ENCODE measurements at places on chromosomes 2 and 18.

DNA sequence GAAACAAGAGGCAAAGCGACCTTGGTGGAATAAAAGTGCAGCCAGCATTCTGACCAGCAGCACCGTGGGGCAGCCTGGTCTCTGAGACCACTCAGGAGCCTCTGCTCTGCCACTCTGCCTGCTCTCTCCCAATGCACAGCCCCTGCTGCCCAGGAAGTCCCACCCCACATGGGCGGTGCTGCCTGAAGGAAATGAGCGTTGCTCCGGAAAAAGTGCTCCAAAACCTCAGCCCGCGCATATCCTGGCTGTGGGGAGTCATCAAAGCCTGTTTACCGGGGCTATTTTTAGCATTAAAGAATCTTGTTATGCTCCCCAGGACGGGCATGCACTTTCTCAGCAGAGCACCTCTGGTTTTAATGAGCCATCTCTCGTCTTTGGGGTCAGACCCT lies 54.5 kb downstream of the EPAS1 start:
- no peak for DNase-seq

GRCh38 chr2:205722283-205722918 lies 40.1 kb downstream of the NRP2 start:
- DNase-seq = no peak

GRCh38 chr2:160431441-160431840 lies 62.2 kb downstream of the RBMS1 start:
- no peak for DNase-seq

DNA sequence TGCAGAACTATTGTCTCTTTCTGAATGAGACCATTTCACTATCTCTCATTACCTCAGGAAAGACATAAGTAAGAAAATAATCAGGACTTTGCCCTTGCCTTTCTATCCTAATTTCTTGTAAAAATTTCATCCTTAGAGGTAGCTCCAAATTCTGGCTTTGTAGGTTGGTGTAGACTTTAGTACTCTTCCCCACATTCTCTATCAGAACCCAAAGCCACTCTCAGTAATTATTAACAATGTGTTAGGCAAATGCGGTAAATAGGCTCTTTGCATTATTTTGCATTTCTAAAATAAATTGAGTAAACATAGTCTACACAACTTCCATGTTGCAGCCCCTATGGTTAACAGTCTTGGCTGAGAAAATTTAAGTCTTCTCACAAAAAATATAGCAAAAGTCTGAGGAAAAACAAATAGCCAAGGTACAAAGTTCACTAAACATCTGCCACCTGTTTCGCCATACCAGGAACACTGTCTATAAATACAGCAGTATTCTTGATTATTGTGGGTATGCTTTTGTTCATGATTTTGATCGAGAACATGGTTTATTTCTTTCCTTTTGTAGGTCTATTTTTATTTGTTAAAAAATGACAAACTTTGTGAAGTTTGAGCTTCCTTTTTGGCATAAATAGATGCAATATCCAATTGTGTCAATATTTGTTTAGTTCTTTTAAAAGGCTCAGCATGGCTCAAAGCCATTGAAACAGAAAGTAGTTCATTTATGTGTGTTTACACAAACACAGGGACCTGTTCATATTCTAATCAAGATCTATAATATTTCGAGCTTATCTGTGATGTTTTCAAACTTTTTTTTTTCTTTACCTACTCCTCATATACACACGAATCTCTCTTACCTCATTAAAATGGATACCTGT lies 1061.5 kb downstream of the CNTNAP5 start:
- no peak for DNase-seq

- no peak for DNase-seq
Measured at GRCh38 chr2:98701230-98701629, 29.7 kb downstream of the MGAT4A start.

DNA sequence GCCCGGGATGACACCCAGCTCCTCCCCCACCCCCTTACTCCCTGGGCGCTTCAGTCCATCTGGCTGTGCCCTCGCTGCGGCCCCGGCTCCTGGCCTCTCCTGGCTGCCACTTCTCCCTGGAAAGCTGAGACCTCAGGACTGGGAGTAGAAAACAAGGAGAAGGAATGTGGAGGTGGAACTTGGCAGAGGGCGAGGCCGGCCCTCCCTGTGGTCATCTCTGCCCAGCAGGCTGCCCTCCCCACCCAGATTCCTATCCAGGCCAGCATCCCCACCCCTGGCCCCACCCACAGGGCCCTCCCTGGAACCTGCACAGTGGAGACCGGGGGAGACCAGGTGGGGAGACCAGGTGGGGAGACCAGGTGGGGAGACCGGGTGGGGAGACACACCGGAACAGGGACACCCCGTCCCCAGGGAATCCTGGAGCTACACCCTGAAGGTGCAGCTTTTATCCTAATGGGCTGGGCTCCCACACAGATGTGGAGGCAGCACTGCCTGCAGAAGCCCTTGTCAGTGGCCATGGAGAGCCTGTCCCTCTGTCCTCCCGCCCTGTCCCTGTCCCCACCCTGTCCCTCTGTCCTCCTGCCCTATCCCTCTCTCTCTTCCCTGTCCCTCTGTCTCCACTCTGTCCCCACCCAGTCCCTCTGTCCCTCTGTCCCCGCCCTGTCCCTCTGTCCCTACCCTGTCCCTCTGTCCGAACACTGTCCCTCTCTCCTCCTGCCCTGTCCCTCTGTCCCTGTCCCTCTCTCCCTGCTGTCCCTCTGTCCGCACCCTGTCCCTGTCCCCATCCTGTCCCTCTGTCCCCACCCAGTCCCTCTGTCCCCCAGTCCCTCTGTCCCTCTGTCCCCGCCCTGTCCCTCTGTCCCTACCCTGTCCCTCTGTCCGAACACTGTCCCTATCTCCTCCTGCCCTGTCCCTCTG lies 157.1 kb downstream of the PXDN start:
- no peak for DNase-seq

GRCh38 chr2:70304498-70304897 lies 2.6 kb upstream of the FAM136A start:
- DNase-seq = no peak

DNA sequence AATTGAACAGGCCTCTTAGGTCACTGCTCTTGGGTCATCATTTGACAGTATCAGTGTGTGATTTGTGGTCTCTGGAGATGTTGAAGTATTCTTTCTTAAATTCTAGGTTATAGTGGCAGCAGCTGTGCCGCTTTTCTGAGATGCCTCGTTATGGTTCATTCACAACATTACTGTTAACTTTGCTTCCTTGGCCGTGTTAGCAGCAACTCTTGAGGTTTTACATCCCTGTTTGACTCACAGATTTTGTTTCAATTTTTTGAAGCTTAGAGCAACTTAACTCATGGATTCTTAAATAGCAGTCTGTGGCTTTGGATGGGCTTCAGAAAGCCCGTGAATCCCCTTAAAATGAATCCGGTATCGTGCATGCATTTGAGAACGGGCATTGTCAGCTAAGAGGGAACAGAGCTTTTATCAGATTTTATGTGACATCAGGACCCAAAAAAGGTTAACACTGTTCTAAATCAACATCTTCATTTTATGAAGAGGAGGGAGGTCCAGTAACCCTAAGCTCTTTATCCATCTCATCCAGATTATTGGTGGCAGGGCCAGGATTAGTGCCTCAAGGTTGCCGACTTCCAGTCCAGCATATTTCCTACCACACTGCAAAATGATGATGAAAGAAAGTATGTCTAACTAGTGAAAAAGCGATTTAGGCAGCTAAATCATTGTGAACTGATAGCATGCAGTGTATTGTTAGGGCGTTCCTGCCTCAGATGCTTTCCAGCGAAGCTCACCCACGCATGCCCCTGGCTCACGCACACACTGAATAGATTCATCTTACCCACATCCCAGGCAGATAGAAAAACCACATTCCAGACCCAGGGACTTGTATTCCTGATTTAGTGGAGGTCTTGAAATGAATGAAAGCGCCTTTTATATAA lies 5.1 kb downstream of the TRIB2 start:
- DNase-seq = peak; percentile 60

DNA sequence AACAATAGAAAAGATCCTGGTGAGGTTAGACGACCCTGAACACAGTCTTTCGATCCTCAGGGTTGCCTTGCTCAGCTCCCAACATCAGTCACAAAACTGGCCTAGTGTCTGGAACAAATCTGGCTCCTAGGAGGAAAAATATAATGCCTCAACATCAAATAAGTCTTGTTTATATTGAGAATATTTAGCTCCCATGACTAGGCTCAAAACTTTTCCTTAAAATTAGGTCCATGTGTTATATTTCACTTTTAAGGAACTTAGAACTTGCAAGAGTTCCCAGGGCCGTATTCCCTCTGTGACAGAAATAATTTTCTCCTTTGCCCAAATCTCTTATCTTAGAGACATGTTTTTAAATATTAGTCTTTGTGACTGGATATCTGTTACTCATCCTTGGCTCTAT lies 819.7 kb upstream of the ZEB2 start:
- DNase-seq = no peak

GRCh38 chr2:50401772-50402653 lies 629.9 kb downstream of the NRXN1 start:
- peak; percentile 77 for DNase-seq

- no peak for DNase-seq
Measured at GRCh38 chr2:206408323-206409320, 34.7 kb upstream of the ADAM23 start.

GRCh38 chr2:86487062-86487461 lies 45.9 kb downstream of the KDM3A start:
- no peak for DNase-seq

DNA sequence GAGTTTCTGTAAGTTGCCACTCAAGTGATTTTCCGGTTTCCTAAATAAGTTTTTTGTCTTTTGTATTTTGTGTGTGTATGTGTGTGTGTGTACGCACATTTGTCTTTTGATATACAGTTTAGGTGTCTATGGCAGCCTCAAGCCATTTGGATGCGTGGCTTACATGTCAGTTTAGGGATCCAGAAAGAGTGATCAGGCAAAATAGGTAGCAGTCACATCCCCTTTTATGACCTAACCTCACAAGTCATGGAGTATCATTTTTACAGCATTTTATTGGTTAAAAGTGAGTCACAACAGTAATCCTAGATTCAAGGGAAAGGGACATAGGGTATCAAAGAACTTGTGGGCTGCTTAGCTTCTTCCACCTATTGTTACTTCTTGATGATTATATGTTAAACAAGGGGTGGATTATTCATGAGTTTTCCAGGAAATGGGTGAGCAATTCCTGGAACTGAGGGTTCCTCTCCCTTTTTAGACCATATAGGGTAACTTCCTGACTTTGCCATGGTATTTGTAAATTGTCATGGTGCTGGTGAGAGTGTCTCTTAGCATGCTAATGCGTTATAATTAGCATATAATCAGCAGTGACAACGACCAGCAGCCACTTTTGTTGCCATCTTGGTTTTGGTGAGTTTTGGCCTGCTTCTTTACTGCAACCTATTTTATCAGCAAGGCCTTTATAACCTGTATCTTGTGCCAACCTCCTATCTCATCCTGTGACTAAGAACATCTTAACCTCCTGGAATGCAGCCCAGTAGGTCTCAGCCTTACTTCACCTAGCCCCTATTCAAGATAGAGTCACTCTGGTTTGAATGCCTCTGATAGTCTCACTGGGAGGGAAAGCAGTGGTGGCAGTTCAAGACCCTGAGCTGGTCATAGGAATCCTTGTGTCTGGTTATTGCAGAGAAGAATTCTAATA lies 8.6 kb upstream of the SOCS6 start:
- no peak for DNase-seq

GRCh38 chr2:73235315-73236028 lies 1.4 kb downstream of the CCT7 start:
- DNase-seq = peak; percentile 19

- DNase-seq = peak; percentile 81
Measured at GRCh38 chr2:128236491-128237035, 82.1 kb downstream of the HS6ST1 start.

DNA sequence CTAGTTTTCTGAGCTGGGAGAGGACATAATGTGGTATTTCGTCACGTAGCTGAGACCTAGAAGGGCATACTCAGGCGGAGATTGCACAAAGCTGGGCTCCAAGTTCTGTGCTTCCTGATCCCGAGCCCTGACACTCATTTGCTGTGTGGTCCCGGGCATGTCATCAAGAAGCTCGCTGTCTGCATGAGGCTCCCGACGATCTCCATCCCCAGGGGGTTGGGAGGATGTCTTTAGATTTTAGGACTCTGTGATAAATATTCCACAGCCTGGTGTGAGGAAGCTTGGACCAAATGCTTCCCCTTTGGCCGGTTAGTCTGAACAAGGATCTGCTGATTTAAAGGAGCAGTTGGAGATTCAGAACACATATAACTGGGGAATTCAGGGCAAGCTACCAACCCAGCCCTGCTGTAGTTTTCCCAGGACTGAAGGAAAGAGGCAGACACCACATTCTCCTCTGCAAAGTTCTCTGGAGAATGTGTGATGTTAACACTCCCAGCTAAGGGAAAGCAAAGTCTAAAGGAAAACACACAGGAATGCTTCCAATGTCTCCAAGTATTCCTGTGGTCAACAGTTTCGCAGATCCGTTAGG lies 2.3 kb downstream of the KCNE4 start:
- peak; percentile 77 for DNase-seq

DNA sequence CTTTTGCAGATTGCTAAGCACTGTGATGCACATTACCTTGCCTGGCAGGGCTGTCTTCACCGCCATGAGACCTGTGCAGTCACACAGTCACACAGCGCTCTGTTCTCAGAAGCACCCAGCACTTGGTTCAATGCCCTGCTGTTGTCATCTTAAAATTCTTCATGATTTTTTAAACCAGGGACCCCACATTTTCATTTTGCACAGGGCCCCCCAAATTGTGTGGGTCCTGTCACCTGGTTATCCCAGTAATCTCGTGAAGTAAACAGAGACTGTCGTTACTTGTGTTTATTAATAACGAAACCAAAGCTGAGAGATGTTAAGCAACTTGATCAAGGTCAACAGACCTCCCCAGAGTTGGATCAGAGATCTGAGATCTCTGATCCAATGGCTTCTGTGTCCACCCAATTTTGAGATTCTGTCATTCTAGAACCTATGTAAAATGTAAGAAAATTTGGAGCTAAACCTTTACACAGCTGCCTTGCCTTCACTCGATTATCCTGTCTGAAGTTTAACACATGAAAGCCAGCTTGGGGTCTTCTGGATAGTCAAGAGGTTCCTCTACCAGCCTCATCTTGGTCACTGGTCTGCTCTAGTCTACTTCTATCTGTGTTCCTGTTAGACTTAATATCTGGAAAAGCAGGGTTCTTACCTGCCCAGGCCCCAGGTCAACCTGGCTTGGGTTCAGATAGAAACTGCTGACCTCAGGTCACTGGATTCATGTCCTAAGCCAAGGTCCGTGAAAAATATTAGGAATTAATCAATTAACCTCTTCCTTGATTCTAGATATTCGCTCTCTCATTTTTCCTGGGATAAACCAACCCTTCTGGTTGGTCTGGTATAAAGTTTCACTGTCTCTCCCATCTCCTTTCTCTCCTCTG lies 13.7 kb upstream of the TTC39C start:
- no peak for DNase-seq

DNA sequence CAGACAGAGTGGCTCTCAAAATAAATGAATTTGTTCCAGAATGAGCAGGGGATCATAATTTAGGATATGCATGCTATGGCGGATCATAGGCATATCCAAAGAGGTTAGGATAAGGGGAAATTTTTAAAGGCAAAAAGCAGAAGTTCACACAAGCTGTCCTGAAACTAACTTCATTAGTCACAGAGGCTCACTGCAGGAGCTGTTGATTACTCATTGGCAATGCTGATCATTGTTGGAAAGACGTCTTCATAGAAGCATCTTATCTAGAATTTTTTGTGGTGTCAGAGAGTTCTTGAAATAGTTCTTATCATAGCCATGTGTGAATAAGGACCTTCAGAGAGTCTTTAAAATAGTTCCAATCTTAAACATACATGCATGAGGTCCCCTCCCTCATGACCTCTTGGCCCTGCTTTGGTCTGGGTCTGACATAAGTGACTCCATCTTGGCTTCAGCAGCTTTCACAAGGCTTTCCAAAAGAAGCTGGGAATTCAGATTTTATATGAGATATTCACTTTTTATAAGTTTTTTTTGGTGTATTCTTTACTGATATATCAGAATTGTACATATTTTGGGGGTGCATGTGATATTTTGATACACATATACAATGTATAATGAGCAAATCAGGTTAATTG lies 7.5 kb upstream of the CCDC195 start:
- peak; percentile 47 for DNase-seq

Measured in choroid plexus epithelial cell (primary cell).